GM13976 (cell line): ENCODE measurements at places on chromosomes 6 and 20.

GRCh38 chr6:109767961-109768360 is 76.9 kb downstream of the FIG4 start:
- no peak for DNase-seq

DNA sequence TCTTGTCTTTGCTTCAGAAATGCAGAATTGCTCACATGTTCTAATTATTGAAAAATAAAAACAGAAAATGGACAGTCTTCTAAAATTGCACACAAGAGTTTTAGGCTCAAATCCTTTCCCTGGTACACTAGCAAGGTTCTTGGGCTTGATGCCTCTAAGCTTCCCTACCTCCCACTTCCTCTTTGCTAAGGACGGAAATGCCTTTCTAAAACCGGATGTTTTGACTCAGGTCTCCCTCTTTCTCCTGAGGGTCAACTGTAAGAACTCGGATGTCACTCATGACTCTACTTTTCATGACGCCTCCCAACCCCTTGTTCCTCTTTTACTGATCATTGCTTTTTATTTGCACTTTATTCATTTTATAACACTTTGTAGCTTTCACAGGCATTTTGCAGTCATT is 613.5 kb downstream of the C6orf118 start:
- DNase-seq = no peak

DNA sequence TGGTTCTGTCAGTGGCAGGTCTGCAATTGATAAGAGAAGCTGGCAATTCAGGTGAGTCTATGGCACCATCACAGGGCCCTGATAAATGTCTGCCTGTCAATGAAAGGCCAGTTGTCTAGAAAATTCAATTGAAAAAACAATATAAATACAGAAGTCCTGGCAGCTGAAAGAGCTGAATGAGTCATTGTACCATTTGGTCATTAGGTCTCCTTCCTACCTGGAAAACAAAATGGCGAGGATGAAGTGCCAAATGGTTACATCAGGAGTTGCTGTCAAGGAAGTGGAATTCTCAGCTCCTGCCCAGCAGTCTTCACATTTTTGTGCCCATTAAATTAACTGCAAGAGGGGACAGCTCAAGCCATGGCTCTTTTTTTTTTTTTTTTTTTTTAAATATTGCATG is 37.7 kb downstream of the PEX7 start:
- DNase-seq = no peak

GRCh38 chr6:7644417-7644816 is 54.4 kb downstream of the SNRNP48 start:
- DNase-seq = no peak

- DNase-seq = no peak
Measured at GRCh38 chr6:157688275-157688959, 134.6 kb upstream of the SNX9 start.
